ENCODE measurements at places on chromosomes 1 and 21.

DNA sequence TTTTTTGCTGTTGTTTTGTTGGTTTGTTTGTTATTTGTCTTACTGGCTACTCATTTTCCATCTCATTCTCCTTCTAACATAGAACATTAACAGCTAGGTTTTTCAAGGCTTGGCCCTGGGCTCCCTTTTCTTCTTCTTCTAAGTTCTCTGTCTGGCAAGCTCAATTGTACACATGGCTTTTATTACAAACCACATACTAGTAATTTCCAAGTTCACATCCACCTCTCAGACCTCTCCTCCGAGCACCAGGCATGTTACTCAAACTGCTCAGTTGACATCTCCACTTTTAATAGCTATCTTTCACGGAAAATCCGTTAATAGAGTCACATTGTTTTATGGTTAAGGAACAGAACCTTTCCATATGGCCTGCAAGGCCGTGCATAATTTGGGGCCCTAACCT is 736.9 kb upstream of the ADAMTS5 start:
- peak; percentile 44 for DNase-seq

- DNase-seq: no peak
Observed at GRCh38 chr1:107640207-107640606, 324.8 kb downstream of the VAV3 start.

- no peak for DNase-seq
Observed at GRCh38 chr1:153956997-153957715, 1.3 kb downstream of the CRTC2 start.

GRCh38 chr1:235004840-235005391 is 123.7 kb downstream of the TOMM20 start:
- DNase-seq: no peak

DNA sequence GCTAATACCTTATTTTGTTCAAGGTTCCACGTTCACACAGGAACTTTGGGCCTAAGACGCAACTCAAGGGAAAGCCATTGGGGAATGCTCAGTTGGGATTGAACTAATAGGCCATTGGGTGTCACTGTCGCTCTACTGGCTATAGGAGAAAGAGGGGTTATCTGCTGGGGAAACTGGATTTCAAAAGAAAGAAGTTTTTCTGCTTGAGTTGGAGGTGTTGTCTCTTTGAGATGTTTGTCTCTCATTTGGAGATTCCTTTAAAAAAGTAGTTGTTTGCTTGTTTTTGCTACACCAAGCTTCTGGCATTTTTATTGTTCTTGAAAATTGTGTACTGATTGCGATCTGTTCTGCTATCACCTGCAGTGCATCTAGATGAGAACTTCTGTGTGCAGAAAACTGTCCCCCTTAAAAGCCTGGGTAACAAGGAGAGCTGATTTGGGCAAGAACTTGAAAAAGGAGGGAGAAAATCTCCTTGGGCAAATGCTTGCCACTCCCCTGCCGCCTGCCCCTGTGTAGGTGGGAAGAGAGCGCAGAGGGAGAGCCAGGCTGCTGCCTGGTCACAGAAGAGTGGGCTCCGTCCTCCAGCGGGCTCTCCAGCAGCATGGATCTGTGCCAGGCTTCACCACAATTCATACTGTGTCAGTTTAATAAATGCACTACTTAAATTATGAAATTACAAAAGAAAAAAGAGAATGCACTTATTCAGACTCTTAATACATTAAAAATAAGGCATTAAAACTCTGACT is 39.9 kb downstream of the PEX14 start:
- peak; percentile 45 for DNase-seq

Data from AG20443 (cell line).